ENCODE measurements at places on chromosomes 1 and 21.
A peak's percentile ranks its signal among the peaks of the same experiment; 100 is the strongest.

GRCh38 chr1:160777486-160778089 lies 18.4 kb upstream of the LY9 start:
- peak; percentile 35 for DNase-seq

- DNase-seq = peak; percentile 34
Measured at GRCh38 chr1:56877973-56878372, 23.4 kb downstream of the C8A start.

- DNase-seq = no peak
Measured at GRCh38 chr1:230149751-230150584, 82.9 kb downstream of the GALNT2 start.

DNA sequence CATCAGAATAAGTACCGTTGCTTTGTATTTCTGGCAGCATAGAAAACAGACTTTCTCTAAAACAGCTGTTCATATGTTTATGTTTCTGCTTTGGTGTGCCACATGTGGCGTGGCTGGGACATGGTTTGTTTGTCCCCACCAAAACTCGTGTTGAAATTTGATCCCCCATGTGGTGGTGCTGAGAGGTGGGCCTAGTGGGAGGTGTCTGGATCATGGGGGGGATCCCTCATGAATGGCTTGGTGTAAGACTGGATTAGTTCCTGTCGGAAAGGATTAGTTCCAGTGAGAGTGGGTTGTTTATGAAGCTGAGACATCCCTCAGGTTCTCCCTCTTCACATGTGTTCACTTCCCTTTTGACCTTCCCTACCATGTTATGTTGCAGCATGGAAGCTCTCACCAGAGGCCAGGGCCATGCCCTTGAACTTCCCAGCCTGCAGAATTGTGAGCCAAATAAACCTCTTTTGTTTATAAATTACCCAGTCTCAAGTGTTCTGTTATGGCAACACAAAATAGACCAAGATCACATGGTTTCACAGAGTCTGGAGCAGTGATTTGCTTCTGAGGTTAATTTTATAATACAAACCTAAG lies 17.9 kb upstream of the H3-3A start:
- no peak for DNase-seq

DNA sequence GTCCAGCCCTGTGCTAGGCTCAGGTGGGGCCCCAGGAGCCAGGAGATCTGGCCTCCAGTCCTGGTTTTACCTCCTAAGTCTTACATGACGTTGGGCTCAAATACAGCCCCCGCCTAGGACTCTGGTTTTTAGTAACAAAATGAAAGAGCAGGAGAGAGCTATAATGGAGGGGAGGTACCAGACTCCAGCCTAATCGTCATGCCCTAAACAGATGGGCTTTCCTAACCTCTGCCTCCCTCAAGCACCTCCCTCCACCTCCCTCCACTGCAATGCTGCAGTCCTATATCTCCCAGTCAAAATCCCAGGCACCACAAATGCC lies 28.6 kb downstream of the TTC39A start:
- DNase-seq = no peak

GRCh38 chr1:115237507-115237906 lies 100.5 kb downstream of the NGF start:
- DNase-seq = no peak

GRCh38 chr1:36471830-36472641 lies 7.9 kb upstream of the MRPS15 start:
- DNase-seq = no peak

GRCh38 chr1:168861421-168862004 lies 132.5 kb upstream of the DPT start:
- no peak for DNase-seq

DNA sequence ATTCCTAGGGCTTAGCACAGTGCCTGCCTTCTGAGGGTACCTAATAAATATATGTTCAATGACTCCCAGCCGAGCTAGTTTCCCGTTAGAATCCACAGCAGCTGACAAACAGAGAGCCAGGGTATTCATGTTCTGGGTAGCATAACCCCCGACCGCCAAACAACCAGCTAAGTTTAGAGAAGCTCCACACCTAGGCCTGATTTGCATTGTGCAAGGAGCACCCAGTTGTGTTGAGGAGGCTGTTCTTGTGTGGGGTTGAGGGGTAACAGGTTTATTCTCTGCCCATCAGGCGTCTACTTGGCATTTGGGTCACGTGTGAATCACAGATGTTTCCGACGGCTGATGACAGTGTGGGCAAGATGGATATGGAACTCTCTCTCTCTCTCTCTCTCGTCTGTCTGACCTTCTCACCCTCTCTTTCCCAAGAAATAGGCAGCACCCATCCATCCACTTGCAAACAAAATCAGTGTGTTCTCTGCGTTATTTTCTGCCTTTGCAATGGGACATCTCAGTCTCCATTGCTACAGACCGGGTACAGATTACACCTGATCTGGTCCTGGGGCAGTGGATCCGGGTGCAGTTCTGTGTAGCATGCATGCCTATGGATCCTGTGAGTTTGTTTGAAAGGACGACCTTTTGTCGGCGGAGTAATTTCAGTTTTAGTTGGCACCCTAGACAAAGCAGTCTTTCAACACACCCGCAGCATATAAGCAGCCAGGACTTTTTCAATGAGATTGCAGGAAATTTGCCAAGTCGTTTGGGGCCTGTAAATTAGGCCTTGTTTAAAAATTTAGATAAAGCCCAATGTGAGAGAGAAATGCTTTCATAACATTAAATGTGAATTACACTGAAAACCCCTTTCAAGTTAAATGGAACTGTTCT lies 29.4 kb downstream of the KAZN start:
- no peak for DNase-seq

GRCh38 chr21:22711636-22712035 lies 1713.4 kb downstream of the NCAM2 start:
- DNase-seq = no peak

DNA sequence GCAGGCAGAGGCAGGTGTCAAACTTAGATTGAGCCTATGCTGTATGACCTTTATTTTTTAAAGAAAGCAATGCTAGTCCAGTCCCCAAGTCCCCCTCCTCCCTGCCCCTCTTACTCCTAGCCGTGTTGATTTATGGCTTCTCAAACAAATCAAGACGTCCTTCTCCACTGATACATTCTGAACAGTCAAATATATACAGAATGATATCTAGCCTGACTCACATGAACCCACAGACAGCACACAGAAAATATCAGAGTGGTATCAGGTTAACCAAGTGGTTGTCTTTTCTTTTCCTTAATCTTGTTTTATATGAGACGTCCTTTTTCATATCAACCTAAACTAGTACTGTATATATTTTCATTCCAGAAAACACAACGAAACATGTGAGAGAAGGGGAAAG lies 13.4 kb downstream of the DAB1 start:
- no peak for DNase-seq

DNA sequence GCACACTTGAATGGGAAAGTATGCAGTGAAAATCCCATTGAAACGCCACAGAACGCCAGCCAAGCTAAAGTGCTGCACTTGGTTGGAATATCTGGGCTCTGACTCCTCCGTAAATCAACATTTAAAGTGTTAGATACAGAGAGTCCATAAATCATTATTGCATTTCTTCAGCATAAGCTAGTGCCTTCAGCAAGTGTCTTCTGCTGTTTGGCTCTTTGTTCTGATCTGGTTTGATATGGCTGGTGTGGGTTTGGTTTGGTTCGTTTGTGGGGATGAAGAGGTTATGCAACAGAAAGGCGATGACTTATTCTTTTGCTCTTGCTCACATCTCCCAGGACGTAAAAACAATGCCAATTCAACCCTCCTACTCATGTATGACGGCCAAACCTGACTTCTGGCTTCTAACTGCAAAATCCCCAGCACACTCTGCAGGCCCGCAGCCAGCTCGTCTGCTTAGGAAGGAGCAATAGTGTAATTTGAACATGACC lies 121.8 kb upstream of the ERG start:
- peak; percentile 86 for DNase-seq

DNA sequence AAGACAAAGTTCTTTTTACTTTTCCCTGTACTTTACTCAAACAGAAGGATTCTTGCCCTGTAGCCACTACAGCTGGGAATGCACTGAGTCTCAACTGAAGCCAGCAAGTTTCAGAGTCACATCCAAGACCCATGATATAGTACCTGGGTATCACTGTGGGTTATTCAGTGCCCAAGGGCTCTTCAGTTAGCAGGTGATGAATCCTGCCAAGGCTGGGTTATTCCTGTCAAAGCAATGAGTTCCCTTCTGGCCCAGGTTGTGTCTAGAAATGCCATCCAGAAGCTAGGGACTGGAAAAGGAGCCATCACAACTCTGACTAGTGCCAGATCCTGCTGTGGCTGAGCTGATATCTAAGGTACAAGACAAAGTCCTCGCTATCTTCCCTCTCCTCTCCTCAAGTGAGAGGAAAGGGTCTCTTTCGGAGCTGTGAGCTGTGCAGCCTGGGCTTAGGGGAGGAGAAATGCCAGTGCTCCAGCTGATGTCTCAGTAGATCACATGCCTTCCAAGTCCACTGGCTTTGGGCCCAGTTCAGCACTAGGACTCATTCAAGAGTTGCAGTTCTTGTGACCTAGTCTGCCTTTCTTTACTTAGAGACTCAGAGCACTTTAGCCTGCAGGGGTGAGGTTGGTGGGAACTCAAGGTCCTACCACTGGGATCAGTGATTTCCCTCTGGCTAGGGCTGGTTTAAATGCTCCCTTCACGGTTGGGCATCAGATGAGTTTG lies 369.4 kb downstream of the TBX15 start:
- DNase-seq = no peak

GRCh38 chr21:44958471-44959191 lies 18.8 kb downstream of the SLX9 start:
- peak; percentile 97 for DNase-seq

GRCh38 chr1:221497046-221497445 lies 244.8 kb downstream of the DUSP10 start:
- DNase-seq = peak; percentile 68

GRCh38 chr1:211135342-211135950 lies 1.5 kb upstream of the KCNH1 start:
- peak; percentile 71 for DNase-seq

GRCh38 chr21:24895885-24896734 lies 711.2 kb downstream of the MRPL39 start:
- peak; percentile 2 for DNase-seq

- DNase-seq = peak; percentile 31
Measured at GRCh38 chr1:246678816-246679793, 45.1 kb upstream of the SCCPDH start.

DNA sequence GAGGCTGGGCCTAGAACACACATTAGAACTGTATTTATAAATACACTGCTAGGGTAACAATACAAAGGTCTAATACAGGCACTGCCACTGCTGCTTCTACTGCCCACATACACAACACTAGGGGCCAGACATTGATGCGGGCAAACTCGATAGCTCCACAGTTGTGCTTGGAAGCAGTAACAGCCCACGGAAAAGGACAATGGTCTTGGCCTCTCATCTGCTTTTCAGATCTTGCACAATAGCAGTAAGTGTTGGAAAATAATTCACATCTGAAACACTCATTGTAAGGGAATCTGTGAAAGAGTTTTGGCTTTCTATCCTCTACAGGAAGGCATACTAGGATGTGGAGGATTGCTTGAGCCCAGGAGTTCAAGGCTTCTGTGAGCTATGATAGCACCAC lies 6.9 kb upstream of the SPOCD1 start:
- peak; percentile 50 for DNase-seq

DNA sequence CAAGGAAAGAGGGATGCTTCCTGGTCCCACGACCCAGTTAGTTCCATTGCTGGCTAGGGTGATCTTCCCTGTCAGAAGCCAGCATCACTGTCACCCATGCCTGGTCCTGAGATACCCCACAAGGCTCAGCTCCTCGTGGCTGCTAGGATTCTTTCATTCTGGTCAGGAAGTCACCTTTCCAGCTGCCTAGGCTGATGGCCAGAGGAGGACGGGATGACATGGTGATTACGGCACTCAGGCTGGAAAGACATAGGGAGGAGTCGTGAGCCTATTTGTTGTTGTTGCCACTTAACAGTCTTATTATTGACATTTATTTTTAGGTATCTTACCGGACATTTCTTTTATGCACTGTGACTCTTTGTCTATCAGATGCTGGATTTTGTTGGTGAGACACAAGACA lies 20.0 kb upstream of the MAPKAPK2 start:
- DNase-seq = no peak

- no peak for DNase-seq
Measured at GRCh38 chr1:6270401-6270800, 9.5 kb upstream of the GPR153 start.

- no peak for DNase-seq
Measured at GRCh38 chr1:89802051-89802450, 18.8 kb upstream of the LRRC8D start.

- peak; percentile 87 for DNase-seq
Measured at GRCh38 chr1:156896490-156897033, 3.0 kb downstream of the PEAR1 start.

GRCh38 chr1:207282496-207283380 lies 38.7 kb upstream of the CD55 start:
- DNase-seq = peak; percentile 5

DNA sequence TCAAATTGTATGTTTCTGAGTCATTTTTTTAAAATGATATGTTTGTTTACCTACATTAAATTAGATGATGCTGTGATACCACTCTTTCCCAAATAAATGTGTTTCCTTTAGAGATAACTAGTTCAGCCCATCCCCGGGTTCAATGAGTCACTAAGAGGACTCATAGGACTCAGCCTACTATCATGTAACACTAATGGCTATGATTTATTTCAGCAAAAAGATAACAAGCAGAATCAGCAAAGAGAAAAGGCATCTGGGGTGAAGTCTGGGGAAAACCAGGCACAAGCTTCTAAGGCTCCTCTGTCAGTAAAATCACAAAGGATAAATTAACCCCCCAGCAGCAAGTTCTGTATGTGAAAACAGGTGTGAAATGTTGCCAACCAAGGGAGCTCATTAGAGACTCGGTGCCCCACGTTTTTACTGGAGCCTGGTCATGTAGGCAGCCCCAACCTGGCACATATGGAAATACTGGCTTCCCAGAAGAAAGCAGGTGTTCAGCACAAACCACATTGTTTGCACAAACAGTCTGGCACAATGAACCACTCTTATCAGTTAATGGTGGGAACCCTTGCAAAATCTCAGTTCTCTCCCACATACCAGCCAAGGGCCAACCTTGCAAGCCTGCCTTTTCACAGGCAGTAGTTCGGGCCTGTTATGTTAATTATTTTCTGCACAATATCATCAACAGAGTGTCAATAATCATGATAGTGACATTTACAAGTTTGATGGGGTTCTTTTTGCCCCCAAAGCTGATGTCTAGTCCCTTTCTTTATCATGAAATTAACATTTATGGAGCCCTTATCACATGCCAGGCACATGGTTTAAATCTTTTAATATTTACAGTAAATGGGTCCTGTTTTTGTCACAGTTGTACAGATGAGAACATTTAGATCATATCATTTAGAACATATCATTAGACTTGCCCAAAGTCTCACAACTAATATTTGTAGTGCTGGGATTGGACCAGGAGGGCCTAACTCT lies 23.1 kb upstream of the CNN3 start:
- peak; percentile 52 for DNase-seq

DNA sequence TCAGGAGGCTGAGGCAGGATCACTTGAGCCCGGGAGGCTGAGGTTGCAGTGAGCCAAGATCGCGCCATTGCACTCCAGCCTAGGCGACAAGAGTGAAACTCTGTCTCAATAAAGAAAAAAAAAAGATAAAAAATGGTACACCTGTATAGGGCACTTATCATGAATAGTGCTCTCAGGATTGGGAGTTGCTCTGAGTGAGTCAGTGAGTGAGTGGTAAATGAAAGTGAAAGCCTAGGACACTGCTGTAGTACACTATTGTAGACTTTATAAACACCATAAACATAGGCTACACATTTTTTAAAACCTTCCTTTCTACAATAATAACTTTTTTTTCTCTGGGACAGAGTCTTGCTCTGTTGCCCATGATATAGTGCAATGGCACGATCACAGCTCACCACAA lies 16.8 kb downstream of the PHTF1 start:
- no peak for DNase-seq

GRCh38 chr1:5119366-5120234 lies 465.2 kb downstream of the AJAP1 start:
- no peak for DNase-seq

Measured in cardiac fibroblast (primary cell).